Progenitor cell of endocrine pancreas (in vitro differentiated cells): ENCODE measurements at places on chromosomes 7 and 10.
A peak's percentile ranks its signal among the peaks of the same experiment; 100 is the strongest.

DNA sequence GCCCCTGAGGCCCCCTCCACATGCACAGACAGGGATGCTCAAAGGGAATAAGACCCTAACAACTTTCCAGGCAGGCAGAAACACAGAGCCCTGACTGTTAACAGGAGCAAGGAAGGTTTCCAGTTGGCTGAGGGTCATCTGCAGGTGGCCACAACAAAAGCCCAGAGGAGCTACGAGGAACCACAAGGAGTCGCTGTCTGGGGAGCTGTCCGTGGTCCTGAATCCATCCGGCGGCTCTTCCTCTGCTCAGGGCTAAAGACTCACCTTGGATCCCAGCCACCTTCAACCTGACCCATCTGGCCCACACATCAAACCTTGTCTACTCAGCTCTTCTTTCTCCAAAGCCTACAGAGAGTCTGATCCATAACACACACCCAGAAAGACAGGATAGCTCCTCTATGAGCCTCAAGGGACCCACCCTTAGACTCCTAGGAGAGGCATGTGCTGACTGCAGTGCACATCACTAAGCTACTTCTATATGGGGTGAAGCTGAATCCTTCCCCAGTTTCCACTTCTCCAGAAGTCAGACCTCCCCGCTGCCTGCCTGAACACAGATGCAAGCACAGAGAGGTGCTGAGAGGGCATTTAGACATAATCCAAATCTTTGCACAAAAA lies 104.0 kb downstream of the SLIT1 start:
- no peak overlapping the region for H3K4me3 ChIP-seq
- no peaks in the 10 kb centered on the region for H3K4me1 ChIP-seq
- DNase-seq: peak; percentile 75
- no peaks in the 10 kb centered on the region for H3K36me3 ChIP-seq
- H3K27me3 ChIP-seq: peaks cover 9% of the 10 kb centered on the region
- H3K27ac ChIP-seq: no peak overlapping the region

GRCh38 chr10:9243941-9244411 lies 1189.5 kb downstream of the GATA3 start:
- H3K4me1 ChIP-seq: peaks cover 2% of the 10 kb centered on the region
- H3K4me3 ChIP-seq: no peak overlapping the region
- no peaks in the 10 kb centered on the region for H3K27me3 ChIP-seq
- no peak overlapping the region for H3K27ac ChIP-seq
- no peak for DNase-seq
- no peaks in the 10 kb centered on the region for H3K36me3 ChIP-seq

GRCh38 chr7:49866076-49866735 lies 92.8 kb downstream of the VWC2 start:
- DNase-seq: no peak
- H3K36me3 ChIP-seq: no peaks in the 10 kb centered on the region
- peaks cover 11% of the 10 kb centered on the region for H3K4me1 ChIP-seq
- H3K27me3 ChIP-seq: no peaks in the 10 kb centered on the region
- no peak overlapping the region for H3K4me3 ChIP-seq
- no peak overlapping the region for H3K27ac ChIP-seq

- peaks cover 1% of the 10 kb centered on the region for H3K36me3 ChIP-seq
- H3K27me3 ChIP-seq: no peaks in the 10 kb centered on the region
- peaks cover 12% of the 10 kb centered on the region for H3K4me1 ChIP-seq
- no peak overlapping the region for H3K27ac ChIP-seq
- no peak overlapping the region for H3K4me3 ChIP-seq
These were observed 612.6 kb downstream of the AUTS2 start for GRCh38 chr7:70210936-70211310.

GRCh38 chr10:125159932-125160855 lies at the start of gene CTBP2:
Gene CTBP2, minus strand, starts transcription at chr10:125160563.
- H3K36me3 ChIP-seq: peaks cover 4% of the 10 kb centered on the region
- peaks cover 4% of the 10 kb centered on the region for H3K27me3 ChIP-seq
- peak within 1 kb of the TSS; percentile 76 for H3K4me3 ChIP-seq
- peak; percentile 39 for DNase-seq
- H3K27ac ChIP-seq: peak within 1 kb of the TSS; percentile 95

DNA sequence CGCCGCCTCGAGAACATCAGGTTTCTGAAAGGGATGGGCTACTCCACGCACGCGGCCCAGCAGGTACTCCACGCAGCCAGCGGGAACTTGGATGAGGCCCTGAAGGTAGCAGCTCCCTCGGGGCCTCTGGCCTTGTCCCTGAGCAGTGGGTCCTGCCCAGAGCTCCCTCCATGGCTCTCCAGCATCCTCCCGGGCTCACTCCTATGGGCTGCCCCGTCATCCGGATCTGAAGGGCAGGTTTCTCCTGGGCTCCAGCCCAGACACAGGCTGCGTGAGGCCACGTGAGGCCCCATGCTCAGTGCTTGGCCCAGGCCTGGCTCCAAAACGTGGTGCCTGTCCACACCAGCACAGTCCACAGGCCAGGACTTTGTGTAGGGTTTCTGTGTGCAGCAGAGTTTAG lies 32.5 kb downstream of the NUB1 start:
- no peaks in the 10 kb centered on the region for H3K4me1 ChIP-seq
- no peak for DNase-seq
- H3K27ac ChIP-seq: no peak overlapping the region
- H3K4me3 ChIP-seq: no peak overlapping the region
- H3K36me3 ChIP-seq: peaks cover 28% of the 10 kb centered on the region

DNA sequence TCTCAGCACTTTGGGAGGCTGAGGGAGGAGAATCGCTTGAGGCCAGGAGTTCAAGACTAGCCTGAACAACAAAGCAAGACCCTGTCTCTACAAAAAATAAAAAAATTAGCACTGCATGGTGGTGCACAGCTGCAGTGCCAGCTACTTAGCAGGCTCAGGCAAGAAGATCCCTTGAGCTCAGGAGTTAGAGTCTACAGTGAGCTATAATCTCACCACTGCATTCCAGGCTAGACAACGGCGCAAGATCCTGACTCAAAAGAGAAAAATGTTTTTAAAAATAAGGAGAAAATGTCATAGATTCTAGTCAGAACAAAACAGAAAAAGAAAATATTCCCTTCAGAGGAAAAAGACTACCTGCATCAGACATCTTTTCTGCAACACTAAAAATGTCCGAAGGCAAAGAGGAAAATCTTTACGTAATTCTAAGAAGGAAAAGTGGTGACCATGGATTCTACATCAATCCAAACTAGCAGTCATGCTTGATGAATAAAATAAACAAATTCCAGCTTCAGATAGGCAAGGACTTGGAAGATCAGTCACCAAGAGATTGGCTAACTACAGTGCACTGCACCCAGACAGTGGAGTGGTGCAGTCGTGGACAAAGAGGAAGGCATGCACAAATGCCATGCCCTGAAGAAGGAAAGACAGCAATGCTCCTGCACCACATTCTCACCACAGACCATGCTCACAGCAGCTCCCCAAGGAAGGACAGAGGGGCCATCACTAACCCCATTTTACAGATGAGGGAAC lies 54.3 kb downstream of the ERCC6 start:
- no peaks in the 10 kb centered on the region for H3K27me3 ChIP-seq
- H3K36me3 ChIP-seq: peaks cover 19% of the 10 kb centered on the region
- DNase-seq: no peak
- H3K4me1 ChIP-seq: peaks cover 17% of the 10 kb centered on the region
